Central memory CD8-positive, alpha-beta T cell (primary cell): ENCODE measurements at places on chromosomes 2 and 18.
A peak's percentile ranks its signal among the peaks of the same experiment; 100 is the strongest.

DNA sequence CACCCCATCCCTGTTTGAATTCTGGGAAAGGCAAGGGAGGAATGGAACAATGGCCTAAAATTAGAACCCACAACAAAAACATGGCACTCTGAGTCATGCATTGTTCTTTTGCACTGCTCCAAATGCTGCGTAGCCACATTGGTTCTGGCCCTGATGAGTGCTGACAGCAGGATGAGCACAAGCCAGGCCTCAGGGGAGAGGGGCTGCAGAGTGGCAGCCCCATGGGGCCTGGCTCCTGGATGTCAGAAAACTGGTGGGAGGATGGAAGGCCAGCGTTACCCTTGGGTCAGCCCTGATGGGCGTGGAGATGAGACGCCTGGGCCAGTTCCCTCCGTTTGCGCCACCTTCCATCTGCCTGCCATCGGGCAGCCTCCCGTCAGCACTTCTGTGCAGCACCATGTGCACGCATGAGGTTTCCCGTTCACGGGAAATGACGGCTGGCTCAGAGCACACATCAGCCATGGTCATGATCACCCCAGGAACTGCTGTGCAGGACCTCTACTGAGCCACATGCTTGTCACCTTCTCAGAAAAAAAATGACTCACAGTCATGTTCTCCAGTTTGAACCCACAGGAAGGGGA, 65.6 kb downstream of the CYP26B1 start:
- H3K4me3 ChIP-seq, result no peak overlapping the region
- peaks cover 23% of the 10 kb centered on the region for H3K27me3 ChIP-seq
- H3K27ac ChIP-seq, result no peak overlapping the region
- DNase-seq, result no peak
- no peaks in the 10 kb centered on the region for H3K36me3 ChIP-seq

DNA sequence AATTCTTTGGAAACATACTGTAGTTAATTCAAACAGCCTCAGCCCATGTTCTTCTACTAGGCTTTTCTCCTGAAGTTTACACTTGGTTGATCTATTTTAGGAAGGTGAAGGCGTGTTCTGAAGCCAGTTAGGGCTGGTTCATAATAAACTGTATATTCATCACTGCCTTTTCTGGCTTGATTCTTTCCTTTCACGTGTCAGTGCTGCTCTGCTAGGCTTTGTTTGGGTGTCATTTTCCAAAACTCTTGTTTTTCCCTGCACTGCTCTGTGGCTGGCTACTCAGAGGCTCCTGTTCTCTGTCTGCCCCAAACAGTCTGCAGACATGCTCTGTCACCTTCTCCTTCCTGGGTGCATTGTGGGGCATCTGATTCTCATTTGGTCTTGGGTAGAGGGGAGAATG, 136.1 kb downstream of the PARD3B start:
- H3K27ac ChIP-seq, result no peak overlapping the region
- DNase-seq, result no peak
- no peak overlapping the region for H3K4me3 ChIP-seq
- H3K27me3 ChIP-seq, result no peaks in the 10 kb centered on the region
- H3K4me1 ChIP-seq, result no peaks in the 10 kb centered on the region
- H3K36me3 ChIP-seq, result no peaks in the 10 kb centered on the region

DNA sequence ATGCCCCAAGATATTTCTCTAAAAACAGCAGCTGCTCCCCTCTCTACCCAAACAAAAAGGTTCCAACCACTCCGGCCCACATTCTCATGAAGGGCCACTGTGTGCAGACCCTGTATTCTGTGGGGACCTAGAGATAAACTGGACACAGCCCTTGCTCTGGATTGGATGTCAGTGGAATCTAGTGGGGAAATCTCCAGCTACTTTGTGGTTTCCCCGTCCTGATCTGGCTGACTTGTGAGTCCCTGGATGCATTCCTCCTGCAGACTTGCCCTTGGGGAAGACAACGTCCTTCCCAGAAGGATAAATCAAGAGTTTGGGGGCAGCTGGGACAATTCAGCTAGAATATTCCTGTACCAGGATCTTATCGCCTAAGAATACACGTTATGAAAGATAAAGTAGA, 151.1 kb downstream of the FSHR start:
- H3K4me1 ChIP-seq, result no peaks in the 10 kb centered on the region
- no peak overlapping the region for H3K27ac ChIP-seq
- DNase-seq, result no peak
- H3K36me3 ChIP-seq, result peaks cover 2% of the 10 kb centered on the region

- no peak for DNase-seq
- H3K27ac ChIP-seq, result no peak overlapping the region
- no peaks in the 10 kb centered on the region for H3K27me3 ChIP-seq
- peaks cover 4% of the 10 kb centered on the region for H3K36me3 ChIP-seq
Measured at GRCh38 chr2:161988589-161988988, 85.4 kb downstream of the DPP4 start.

DNA sequence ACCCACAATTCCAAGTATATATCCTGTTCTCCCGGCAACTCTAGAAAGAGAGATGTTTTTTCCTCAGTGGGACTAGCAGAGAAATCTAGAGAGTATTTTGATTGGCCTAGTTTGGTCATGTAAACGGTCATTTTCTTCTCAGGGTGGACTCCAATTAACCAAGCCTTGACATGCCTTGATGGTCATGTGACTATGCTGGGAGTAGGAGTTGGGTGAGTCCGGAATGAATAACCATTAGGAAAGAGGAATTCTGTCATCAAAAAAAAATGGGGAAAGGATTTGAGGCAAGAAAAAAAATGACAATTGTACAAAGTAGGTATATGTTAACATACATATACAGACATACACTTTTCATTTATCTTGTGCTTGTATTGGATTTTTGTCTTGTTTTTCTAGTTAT, 248.2 kb upstream of the CDH20 start:
- DNase-seq, result no peak
- H3K4me3 ChIP-seq, result no peak overlapping the region
- no peaks in the 10 kb centered on the region for H3K27me3 ChIP-seq
- H3K36me3 ChIP-seq, result no peaks in the 10 kb centered on the region

DNA sequence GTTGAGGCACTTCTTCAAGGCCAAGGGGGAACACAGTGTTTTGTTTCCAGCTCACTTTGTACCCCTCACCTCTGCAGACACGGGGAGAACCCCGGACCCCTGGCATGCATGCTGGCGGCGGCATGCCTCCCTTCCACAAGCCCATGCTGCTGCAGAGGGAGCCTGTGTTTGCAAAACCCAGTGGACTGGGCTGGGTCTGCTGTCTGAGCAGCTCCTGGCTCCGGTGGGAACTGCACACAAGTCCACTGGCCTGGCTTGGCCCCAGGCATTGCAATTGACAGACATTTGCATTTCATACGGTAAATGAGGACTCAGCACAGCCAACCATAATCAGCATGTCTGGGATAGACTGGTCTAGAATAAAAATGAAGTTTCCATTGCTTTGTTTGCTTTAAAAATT, 62.4 kb downstream of the RALBP1 start:
- peaks cover 14% of the 10 kb centered on the region for H3K36me3 ChIP-seq
- DNase-seq, result no peak
- no peak overlapping the region for H3K4me3 ChIP-seq
- H3K27ac ChIP-seq, result no peak overlapping the region
- no peaks in the 10 kb centered on the region for H3K27me3 ChIP-seq
- no peaks in the 10 kb centered on the region for H3K4me1 ChIP-seq

DNA sequence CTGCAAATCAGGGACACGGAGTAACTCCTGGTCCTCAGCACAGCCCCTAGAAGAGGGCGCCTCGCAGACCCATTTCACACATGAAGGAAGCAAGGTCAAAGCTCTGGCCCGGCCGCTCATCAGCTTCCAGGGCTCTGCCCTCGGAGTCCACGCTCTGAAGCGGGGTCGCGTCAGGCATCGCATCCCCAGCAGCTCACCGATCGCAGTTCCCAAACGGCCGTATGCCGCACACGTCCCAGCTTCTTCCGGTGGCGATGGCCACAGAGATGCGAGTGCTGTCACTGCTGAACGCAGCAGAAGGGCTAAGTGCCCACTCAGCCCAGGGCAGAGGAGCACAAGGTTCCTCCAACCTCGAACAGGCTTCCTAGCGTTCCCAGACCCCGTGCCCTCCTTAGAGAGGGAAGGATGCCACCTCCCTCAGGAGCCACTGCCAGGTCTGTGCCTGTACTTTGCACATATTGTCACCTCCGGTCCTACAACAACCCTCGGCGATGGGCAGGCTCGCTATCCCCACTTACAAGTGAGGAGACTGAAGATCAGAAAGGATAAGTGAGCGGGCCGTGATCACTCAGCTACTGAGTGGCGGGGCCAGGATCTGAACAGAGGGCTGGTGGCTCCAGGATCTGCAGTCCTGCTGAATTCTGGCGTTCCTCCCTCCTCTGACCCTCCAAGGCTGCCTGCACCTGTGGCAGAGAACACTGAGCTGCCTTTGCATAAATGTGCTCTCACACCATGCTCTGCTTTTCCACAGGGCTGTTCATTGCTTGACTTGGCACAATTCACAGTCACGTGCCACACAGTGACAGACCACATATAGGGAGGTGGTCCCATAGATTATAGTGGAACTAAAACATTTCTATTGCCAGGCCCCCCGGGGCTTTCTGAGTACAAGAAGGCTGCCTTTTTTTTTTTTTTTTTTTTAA, 71.4 kb downstream of the COPS8 start:
- H3K27ac ChIP-seq, result no peak overlapping the region
- H3K27me3 ChIP-seq, result peaks cover 13% of the 10 kb centered on the region
- H3K36me3 ChIP-seq, result no peaks in the 10 kb centered on the region
- DNase-seq, result no peak
- H3K4me3 ChIP-seq, result no peak overlapping the region

GRCh38 chr2:43075811-43076585, 150.4 kb downstream of the ZFP36L2 start:
- DNase-seq, result no peak
- no peak overlapping the region for H3K4me3 ChIP-seq
- no peaks in the 10 kb centered on the region for H3K36me3 ChIP-seq
- no peak overlapping the region for H3K27ac ChIP-seq
- H3K27me3 ChIP-seq, result no peaks in the 10 kb centered on the region

DNA sequence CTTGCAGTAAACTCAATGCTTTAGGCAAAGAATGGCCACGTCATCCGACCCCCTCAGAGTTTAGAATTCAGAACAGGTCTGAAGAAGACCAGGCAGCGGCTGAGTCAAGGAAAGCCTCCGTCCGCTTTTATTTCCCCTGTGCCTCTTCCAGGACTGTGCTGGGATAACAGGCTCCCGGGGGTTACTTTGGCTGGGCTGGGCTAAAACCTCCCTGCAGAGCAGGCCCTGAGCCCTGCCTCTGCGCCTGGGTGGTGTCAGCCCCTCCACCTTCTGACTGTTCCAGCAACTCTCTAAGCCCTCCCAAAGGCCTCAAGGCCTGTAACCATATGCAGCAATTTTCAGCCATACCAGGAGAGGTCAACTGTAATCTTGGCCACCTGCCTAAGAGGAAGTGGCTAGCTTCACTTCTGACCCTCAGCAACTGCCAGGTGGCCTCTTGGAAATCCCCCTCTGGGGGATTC, 166.5 kb downstream of the RPIA start:
- no peak for DNase-seq
- H3K4me1 ChIP-seq, result no peaks in the 10 kb centered on the region
- peaks cover 61% of the 10 kb centered on the region for H3K27me3 ChIP-seq

- H3K4me3 ChIP-seq, result no peak overlapping the region
- H3K4me1 ChIP-seq, result no peaks in the 10 kb centered on the region
- no peak for DNase-seq
- peaks cover 49% of the 10 kb centered on the region for H3K27me3 ChIP-seq
- no peaks in the 10 kb centered on the region for H3K36me3 ChIP-seq
Measured at GRCh38 chr2:149616681-149617456, 29.3 kb upstream of the MMADHC start.

DNA sequence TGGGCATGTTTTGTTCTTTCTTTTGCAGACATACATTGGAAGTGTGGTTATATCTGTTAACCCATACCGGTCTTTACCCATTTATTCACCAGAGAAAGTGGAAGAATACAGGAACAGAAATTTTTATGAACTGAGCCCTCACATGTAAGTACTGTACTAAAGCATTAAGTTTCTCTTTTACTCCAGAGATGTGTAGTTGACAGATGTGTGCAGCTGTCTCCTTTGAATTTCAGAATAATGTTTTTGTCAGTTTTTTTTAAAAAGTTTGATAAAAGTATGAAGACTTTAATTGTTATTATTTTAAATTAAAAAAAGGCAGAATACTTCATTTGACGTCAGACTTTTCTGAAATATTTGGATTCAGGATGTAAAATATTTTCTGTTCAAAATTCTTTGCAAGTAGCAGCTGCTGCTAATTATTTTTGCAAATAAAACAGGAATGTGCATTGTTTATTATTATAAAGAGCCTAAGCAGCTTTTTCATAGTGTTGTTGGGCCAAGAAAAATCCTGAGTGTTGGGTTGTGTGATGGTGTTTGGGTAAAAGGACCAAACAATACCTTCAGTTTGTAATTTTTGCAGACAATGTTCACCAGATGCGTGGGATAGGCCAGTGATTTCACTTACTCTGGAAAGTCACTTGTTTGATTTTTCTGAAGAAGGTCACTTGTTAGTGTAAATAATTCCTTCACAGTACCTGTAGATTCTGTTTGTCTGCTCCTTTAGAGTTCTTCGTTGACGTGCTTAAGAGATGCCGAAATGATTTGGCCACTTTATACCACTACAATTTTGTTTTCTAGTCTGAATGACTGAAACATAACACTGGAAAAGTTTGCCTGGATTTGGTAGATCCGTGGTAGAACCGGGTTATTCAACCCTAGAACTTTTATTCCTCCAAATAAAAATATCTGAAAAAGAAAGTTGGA, 51.1 kb downstream of the MYO1B start:
- DNase-seq, result no peak
- H3K36me3 ChIP-seq, result no peaks in the 10 kb centered on the region
- H3K4me3 ChIP-seq, result no peak overlapping the region
- peaks cover 7% of the 10 kb centered on the region for H3K27me3 ChIP-seq
- H3K4me1 ChIP-seq, result no peaks in the 10 kb centered on the region

GRCh38 chr2:37683921-37684780, 12.7 kb upstream of the CDC42EP3 start:
- no peaks in the 10 kb centered on the region for H3K36me3 ChIP-seq
- peak overlapping the region; percentile 89 for H3K27ac ChIP-seq
- peak overlapping the region; percentile 53 for H3K4me3 ChIP-seq
- H3K4me1 ChIP-seq, result peaks cover 24% of the 10 kb centered on the region
- DNase-seq, result no peak

DNA sequence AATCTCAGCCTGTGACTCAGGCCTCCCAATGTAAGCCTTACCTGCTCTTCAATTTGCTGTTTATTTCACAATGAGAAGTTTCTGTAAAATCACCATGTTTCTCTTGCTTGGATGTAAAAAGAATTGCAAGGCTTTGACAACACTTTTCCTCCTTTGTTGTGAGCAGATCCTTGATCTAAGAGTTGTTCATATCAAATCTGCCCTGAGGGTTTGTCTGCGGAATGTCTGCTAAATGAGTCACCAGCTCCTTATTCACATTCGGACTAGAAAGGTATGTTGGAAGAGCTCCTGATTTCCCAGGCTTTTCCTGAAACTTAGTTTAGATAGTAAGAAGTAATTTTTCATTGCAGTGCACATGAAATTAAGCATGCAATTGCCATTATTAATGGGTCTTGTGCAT, 268.2 kb upstream of the TCF4 start:
- H3K4me1 ChIP-seq, result no peaks in the 10 kb centered on the region
- H3K4me3 ChIP-seq, result no peak overlapping the region
- H3K27ac ChIP-seq, result no peak overlapping the region
- no peaks in the 10 kb centered on the region for H3K36me3 ChIP-seq

- DNase-seq, result no peak
- peaks cover 5% of the 10 kb centered on the region for H3K4me1 ChIP-seq
- H3K36me3 ChIP-seq, result peaks cover 6% of the 10 kb centered on the region
Measured at GRCh38 chr2:60479226-60480088, 74.0 kb downstream of the BCL11A start.
